ENCODE measurements at places on chromosomes 6 and 20. TPM values are rescaled to one million over a fixed set of nuclear protein-coding genes. Genes with fewer than 3 reads are reported as not detected.

MCCD1 gene
- not detected for total RNA-seq

TEAD3 gene
- 12.0 TPM for total RNA-seq

TDRD6 gene
- total RNA-seq: not detected

LRRC73 gene
- total RNA-seq: 1.6 TPM

NFATC2 gene
- 0.51 TPM for total RNA-seq

Data from GM23248 (cell line).